T-helper 17 cell (primary cell): ENCODE measurements at places on chromosomes 4 and X.

GRCh38 chr4:122968227-122968812 lies 45.9 kb upstream of the NUDT6 start:
- no peak for DNase-seq

GRCh38 chr4:81470456-81471297 lies 1.0 kb downstream of the RASGEF1B start:
- DNase-seq, result peak; percentile 12

GRCh38 chrX:17030092-17030491 lies 83.6 kb downstream of the REPS2 start:
- no peak for DNase-seq

- DNase-seq, result peak; percentile 21
Measured at GRCh38 chrX:19739683-19740082, 147.7 kb downstream of the SH3KBP1 start.

- DNase-seq, result no peak
Measured at GRCh38 chr4:123120473-123120872, 198.1 kb upstream of the NUDT6 start.

DNA sequence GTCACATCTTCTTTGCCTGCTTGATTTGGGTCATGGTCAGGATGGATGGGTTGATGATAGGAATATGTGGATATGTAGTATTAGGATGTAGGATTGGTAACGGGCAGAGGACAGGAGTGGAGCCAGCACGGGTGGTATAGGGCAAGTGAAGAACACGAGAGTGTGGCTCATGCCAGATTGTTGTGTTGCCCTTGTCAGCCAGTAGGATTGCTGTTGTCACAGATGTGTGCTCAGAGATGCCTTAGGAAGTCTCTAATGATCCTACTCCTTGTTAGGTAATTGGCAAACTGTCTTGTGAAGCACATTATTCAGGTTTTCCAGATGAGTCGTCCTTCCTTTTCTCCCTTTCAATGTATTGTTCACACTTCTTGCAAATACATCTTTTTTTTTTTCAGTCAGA lies 5.5 kb downstream of the ATP10D start:
- no peak for DNase-seq

DNA sequence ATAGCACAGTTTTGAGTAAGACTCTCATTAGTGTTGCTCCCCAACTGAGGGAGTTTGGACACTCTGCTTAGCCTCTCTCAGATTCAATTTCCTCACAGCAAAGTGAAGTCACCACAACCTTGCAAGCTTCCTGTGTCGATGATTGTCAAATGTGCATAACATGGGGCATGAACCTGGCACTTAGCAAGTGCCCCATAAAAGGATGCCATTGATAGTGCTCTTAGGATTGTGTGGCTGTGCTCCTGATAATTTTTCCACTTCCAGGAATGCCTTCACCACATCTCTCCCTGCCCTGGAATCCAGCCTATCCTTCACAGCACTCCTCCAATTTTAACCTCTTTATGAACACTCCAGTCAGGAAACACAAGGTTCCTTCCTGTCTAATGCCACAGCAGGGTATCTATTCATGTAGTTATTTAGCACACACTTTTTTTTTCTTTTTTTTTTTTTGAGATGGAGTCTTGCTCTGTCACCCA lies 309.4 kb downstream of the PPP3CA start:
- DNase-seq, result no peak

- no peak for DNase-seq
Measured at GRCh38 chr4:148215202-148215601, 227.0 kb downstream of the NR3C2 start.

DNA sequence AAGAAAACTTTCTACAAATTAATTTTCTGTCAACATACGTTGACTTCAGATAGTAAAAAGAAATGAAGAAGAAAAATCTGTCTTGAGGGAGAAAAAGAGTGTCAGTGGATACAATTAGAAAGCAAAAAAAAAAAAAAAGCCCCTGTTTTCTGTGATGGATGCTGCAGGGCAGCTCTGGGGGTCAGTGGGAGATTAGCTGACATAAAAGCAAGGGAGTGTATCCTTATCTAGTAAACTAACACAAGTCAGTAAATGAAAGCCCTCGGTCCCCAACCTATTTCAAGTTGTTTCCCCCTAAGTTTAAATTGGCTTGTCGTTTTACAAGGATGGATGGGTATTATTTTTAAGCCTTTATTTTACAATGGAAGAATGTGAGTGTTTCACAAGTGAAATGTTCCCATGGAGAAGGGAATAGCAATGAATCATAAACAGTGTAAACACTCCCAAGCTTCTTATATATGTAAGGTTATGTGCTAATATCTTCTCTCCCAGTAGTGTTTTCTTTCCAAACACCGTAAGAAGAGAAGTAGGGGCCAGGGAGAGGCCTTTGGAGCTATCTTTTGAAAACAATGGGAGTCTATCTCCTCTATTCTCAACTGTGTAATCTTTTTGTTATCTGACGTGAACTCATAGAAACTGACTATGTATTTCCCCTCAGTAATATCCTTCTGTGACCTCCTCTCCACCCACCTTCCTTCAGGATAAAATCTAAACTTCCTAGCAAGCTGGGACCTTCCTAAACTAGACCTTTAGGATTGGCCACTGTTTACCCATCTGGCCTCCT lies 347.7 kb downstream of the FBXO8 start:
- no peak for DNase-seq

DNA sequence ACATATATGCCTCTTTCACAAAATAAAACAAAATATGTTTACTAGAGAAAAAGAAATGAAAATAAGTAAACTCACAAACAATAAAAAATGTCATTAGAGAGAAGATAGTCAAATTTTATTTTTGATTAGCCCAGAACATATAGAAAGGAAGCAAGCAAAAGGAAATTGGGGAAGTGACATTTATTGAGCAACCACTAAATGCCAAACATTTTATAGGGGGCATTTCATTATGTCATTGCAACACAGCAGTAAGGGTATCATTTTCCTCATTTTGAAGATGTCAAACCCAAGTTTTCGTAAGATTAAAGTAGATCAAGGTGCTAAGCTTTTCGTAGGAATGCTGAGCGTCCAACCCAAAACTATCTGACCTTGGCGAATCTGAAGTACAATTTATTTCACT lies 1331.5 kb upstream of the PABPC4L start:
- DNase-seq, result no peak

DNA sequence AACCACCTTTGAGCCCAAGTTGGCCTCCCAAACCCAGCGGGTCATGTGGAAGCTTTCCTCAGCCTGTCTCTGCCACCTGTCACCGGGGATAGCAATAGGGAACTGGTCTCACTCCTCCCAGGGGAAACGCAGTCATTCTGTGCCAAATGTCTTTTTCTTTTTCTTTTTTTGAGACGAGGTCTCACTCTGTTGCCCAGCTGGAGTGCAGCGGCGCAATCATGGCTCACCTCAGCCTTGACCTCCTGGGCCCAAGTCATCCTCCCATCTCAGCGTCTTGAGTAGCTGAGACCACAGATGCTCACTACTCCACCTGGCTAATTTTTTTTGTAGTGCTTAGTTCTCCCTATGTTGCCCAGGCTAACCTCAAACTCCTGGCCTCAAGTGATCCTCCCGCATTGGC lies 40.3 kb downstream of the MED28 start:
- no peak for DNase-seq

DNA sequence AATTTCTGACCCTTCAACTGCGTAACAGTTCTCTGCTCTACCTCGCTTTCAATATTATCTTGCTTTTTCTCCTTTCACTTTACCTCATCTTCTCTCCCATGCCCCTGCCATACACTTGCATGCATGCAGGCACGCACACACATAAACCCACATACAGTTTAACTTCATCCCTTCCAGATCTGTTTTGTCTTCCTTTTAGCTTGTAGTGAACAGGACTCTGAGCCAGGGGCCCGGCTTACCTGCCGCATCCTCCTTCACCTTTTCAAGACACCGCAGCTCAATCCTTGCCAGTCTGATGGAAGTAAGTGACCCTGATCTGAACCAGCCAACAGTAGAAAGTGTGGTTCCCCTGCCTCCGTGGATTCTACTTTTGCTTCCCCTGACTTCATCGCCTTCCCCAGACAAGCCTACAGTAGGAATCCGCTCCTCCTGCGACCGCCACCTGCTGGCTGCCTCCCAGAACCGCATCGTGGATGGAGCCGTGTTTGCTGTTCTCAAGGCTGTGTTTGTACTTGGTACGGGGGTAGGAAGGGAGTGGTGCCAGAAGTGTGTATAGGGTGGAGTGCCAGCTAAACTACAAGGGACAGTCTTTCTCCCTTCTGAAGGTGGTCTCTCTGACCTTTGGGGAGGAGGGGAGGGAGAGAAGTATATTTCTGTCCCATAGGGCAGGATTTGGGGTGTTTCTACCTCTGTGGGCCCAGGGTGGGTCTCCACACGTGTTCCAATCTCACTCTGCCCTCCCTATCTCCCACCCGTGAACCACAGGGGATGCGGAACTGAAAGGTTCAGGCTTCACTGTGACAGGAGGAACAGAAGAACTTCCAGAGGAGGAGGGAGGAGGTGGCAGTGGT lies 10.7 kb downstream of the MED12 start:
- peak; percentile 54 for DNase-seq

DNA sequence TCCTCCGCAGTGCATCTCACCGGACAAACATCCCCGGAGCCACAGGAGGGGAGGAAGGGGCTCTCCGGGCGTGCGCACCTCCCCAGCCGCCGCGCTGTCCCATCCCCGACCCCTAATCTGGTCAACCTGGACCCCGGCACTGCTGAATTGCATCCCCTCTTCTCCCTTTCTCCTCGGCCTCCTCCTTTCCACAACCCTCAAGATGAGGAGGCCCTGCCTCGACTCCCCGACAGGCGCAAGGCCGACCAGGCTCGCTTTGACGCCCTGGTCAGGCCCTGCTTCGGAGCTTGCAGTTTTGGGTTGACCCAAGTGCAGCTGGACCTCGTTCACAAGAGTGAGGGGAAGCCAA lies 2.3 kb downstream of the PDGFRA start:
- no peak for DNase-seq

DNA sequence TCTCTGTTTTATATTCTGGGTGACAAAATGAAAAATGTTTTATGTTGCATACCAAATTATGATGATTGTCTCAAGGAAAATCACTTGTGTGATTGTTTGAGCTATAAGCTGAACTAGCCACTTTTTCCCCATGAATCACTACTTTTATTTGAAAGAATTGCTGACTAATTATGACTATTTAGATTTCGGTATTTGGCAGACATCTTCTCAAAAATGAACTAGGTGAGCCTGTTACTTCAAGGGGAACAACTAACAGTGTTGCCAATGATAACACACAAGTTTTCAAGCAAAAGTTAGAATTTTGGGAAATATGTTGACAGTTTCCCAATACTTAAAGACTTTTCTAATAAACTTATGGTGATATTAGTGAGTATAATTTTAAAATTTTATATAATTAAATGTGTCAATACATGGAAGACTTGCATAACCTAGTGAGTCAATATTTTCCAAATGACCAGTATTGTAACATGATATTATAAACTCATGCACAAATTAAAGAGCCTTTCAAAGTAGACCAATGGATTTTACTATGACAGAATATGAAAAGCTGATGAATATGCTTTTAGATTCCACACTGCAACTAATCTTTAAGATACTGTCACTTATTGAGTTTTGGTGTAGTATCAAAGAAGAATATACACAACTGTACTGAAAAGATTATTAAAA lies 187.7 kb upstream of the GATB start:
- DNase-seq, result no peak
